Esophagus muscularis mucosa (tissue), 4 donors: ENCODE measurements at places on chromosomes 3 and 15. TPM values are rescaled to one million over a fixed set of nuclear protein-coding genes. Genes with fewer than 3 reads are reported as not detected.

Gene DAZL
- total RNA-seq, result not detected

Gene TSC22D2
- total RNA-seq, result 27.1 TPM

Gene UBA3
- total RNA-seq, result 39.5 TPM

Gene CATSPER2
- 0.78 TPM for total RNA-seq

Gene MYL3
- total RNA-seq, result 13.0 TPM

DNA sequence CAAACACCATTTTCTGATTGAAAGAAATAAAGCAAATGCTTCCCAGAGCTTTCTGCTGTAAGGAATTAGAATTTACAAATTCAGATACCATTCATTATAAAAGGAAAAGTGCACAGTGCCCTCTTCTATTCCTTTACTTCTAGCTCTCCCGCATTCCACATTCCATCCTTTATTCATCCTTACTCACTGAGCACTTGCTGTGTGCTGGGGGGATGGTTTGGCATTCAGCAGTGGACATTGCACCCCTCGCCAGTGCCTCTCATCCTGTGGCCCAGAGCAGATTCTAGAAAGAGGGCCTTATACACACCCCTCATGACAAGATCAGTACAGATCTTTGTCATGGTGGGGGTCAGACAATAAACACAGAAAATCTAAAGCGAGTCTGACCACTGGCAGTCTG is 73.0 kb downstream of the MGLL start:
- no peak overlapping the region for H3K4me3 ChIP-seq
- no peaks in the 10 kb centered on the region for H3K36me3 ChIP-seq
- no peaks in the 10 kb centered on the region for H3K27me3 ChIP-seq
- H3K4me1 ChIP-seq, result peaks cover 70% of the 10 kb centered on the region
- no peak for DNase-seq
- peak overlapping the region; percentile 74 for H3K27ac ChIP-seq

DNA sequence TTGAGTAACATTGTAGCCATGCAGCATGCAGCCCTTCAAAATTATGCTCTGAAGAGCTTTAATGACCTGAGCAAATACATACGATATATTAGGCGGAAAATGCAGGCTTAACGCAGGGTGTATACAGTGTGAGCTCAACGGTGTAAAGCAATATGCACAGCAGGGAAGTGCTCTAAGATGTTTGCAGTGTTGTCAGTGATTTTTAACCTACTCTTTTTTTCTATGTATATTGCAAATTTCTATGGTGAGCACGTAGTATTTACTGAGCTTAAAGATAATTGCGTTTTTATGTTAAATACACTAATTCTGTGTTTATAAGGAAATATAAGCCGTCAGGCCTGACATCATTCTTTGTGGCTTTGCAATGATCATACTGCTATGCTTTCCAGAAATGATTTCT is 42.1 kb downstream of the DGKG start:
- no peak overlapping the region for H3K4me3 ChIP-seq
- no peak overlapping the region for H3K27ac ChIP-seq
- H3K27me3 ChIP-seq, result no peaks in the 10 kb centered on the region
- DNase-seq, result no peak

- peaks cover 38% of the 10 kb centered on the region for H3K4me1 ChIP-seq
- H3K36me3 ChIP-seq, result peaks cover 3% of the 10 kb centered on the region
- DNase-seq, result no peak
- no peak overlapping the region for H3K27ac ChIP-seq
- H3K4me3 ChIP-seq, result no peak overlapping the region
- H3K27me3 ChIP-seq, result no peaks in the 10 kb centered on the region
Observed at GRCh38 chr3:150421799-150422548, 13.9 kb downstream of the TSC22D2 start.

DNA sequence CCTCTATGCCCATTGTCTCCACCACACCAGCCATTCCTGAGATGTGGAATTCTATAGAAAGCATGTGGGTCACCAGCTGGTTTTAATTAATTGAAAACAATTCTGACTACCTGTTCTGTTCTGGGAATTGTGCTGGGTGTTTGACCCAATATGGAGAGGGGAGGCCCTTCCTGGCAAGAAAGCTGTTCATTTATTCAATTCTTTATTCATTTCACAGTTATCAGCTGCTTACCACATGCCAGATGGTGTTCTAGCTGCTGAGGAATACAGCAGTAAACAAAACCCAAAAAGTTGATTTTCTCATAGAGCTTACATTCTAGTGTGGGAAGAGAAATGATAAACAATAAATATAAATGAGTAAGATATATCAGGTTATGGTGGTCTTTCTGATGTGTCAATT is 296.1 kb upstream of the RASGRP1 start:
- H3K36me3 ChIP-seq, result no peaks in the 10 kb centered on the region
- no peak overlapping the region for H3K27ac ChIP-seq
- no peaks in the 10 kb centered on the region for H3K4me1 ChIP-seq

DNA sequence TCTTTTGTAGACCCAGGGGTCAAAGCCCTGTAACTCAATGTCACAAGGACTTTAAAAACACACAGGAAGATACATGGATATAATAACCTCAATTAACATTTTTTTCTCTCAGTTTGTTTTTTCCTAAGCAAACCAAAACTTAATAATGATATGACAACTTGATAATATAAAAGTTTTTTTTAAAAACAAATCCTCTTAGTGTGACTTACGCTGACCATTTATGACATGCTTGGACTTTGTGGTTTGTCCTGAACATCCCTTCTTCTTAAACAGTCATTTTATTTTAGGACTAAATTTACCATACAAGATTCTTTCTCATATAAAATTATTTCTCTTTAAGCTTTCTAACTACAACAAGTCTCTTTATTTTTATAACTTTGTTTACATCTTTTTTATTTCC is 25.4 kb upstream of the FAM3D start:
- no peaks in the 10 kb centered on the region for H3K36me3 ChIP-seq
- no peaks in the 10 kb centered on the region for H3K27me3 ChIP-seq
- H3K4me3 ChIP-seq, result no peak overlapping the region
- no peaks in the 10 kb centered on the region for H3K4me1 ChIP-seq

GRCh38 chr3:28575100-28575745 is 226.6 kb upstream of the AZI2 start:
- H3K36me3 ChIP-seq, result no peaks in the 10 kb centered on the region
- H3K27ac ChIP-seq, result no peak overlapping the region
- peaks cover 3% of the 10 kb centered on the region for H3K4me1 ChIP-seq
- H3K27me3 ChIP-seq, result no peaks in the 10 kb centered on the region

- H3K27ac ChIP-seq, result no peak overlapping the region
- H3K27me3 ChIP-seq, result no peaks in the 10 kb centered on the region
- H3K4me1 ChIP-seq, result no peaks in the 10 kb centered on the region
- no peaks in the 10 kb centered on the region for H3K36me3 ChIP-seq
Observed at GRCh38 chr3:3119393-3119851, 7.3 kb upstream of the TRNT1 start.

- H3K4me3 ChIP-seq, result no peak overlapping the region
- H3K27me3 ChIP-seq, result no peaks in the 10 kb centered on the region
- no peak for DNase-seq
- H3K4me1 ChIP-seq, result peaks cover 9% of the 10 kb centered on the region
- no peaks in the 10 kb centered on the region for H3K36me3 ChIP-seq
Observed at GRCh38 chr3:120903221-120903620, 4.8 kb upstream of the STXBP5L start.

DNA sequence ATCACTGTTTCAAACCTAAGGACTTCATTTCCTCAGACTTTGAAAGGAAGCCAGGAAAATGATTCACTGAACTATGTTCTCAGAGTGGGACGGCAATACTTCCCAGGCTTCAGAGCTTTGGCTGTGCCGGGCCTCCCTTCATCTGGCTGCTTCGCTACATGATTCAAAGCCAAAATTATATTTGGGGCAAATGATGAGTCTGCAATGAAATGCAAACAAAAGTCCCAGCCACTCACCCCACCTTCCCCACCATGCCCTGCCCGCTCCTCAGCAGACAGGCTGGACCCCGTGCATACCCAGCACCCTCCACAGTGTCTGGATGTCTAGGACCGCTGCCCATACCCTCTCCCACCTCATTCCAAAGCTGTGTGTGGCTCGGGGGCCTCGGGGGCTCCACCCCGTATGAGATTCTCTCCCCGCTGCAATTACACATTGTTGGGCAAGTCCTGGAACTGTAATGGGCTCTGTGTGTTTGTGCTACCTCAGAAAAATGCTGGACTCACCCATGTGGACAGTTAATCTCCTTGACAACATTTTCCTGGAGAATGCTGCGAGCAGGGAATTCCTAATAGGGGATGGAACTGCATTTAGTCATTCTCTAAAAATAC is 32.2 kb downstream of the ATP10A start:
- H3K36me3 ChIP-seq, result no peaks in the 10 kb centered on the region
- peak overlapping the region; percentile 50 for H3K4me3 ChIP-seq
- DNase-seq, result no peak
- peaks cover 39% of the 10 kb centered on the region for H3K4me1 ChIP-seq
- peak overlapping the region; percentile 87 for H3K27ac ChIP-seq

- peaks cover 24% of the 10 kb centered on the region for H3K4me1 ChIP-seq
- no peaks in the 10 kb centered on the region for H3K36me3 ChIP-seq
- no peak overlapping the region for H3K27ac ChIP-seq
- no peak overlapping the region for H3K4me3 ChIP-seq
Observed at GRCh38 chr15:52518487-52519371, 10.0 kb downstream of the MYO5A start.

- no peaks in the 10 kb centered on the region for H3K4me1 ChIP-seq
- H3K4me3 ChIP-seq, result no peak overlapping the region
- H3K27ac ChIP-seq, result no peak overlapping the region
Observed at GRCh38 chr3:33729993-33730392, 11.9 kb upstream of the CLASP2 start.

GRCh38 chr15:72491768-72492167 is 17.6 kb downstream of the ARIH1 start:
- no peak overlapping the region for H3K4me3 ChIP-seq
- no peak overlapping the region for H3K27ac ChIP-seq
- H3K36me3 ChIP-seq, result no peaks in the 10 kb centered on the region
- DNase-seq, result no peak
- peaks cover 100% of the 10 kb centered on the region for H3K4me1 ChIP-seq

- peaks cover 3% of the 10 kb centered on the region for H3K4me1 ChIP-seq
- H3K36me3 ChIP-seq, result no peaks in the 10 kb centered on the region
- H3K27me3 ChIP-seq, result no peaks in the 10 kb centered on the region
Observed at GRCh38 chr15:39183164-39183881, 397.6 kb upstream of the THBS1 start.

DNA sequence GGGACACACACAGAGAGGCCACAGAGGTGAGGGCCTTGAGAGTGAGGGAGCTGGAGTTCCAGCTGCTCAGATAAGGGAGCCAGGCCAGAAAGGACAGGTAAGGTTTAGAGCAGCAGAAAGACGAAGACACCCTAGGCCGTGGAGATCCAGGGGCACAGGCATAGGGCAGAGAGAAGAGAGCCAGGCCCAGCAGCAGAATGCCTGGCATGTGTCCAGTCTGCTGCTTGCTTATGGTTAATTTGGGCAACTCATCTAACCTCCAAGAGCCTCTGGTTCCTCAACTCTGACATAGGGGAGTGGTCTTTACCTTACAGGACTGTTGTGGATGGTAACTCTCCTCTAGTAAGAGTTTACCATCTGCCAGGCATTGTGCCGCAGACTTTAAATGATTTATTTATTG is 35.9 kb downstream of the STARD5 start:
- no peaks in the 10 kb centered on the region for H3K4me1 ChIP-seq
- H3K36me3 ChIP-seq, result no peaks in the 10 kb centered on the region
- no peaks in the 10 kb centered on the region for H3K27me3 ChIP-seq
- no peak overlapping the region for H3K4me3 ChIP-seq
- no peak overlapping the region for H3K27ac ChIP-seq
- DNase-seq, result no peak

DNA sequence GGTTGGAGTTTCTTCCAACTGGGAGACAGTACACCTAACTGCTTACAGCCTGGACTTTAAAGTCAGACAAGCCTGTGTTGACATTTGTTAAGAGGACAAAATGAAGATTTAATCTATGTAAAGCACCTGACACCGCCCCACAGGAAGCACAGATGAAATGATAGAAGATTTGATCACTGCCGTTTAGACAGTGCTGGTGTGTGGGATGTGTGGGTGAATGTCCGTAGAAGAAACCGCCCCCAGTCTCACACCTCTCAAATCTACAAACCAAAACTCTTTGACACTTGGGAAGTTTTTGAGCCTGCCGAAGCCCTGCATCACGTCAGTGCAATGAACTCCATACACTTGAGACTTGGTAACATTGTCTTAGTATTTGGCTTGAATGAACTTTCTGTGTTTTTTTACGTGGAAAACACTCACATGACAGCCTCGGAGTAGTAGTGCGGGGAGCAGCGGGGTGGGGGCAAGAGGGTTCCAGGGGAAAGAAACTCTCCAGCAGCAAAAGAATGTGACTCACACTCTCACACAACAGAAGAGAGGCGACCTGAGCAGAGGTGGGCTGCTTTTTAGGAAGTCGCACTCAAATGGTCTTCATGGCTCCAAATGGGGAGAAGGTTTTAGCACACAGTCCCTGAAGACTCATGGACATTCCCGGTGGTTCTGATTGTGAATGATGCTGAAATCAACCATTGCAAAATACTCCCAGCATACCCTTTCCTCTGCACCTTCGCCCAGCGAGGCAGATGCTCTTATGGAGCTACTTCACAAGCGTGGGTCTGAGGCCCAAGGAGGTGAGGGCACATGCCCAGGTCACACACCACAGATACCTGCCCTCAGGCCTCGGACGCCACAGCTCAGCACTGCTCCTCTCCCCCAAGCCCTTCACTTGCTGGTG is 79.2 kb downstream of the SRGAP3 start:
- no peaks in the 10 kb centered on the region for H3K4me1 ChIP-seq
- no peak overlapping the region for H3K4me3 ChIP-seq
- no peaks in the 10 kb centered on the region for H3K27me3 ChIP-seq
- H3K36me3 ChIP-seq, result no peaks in the 10 kb centered on the region
- no peak overlapping the region for H3K27ac ChIP-seq

GRCh38 chr15:80384432-80384831 is 19.8 kb upstream of the ARNT2 start:
- no peak overlapping the region for H3K27ac ChIP-seq
- H3K4me3 ChIP-seq, result no peak overlapping the region
- no peaks in the 10 kb centered on the region for H3K4me1 ChIP-seq
- H3K36me3 ChIP-seq, result no peaks in the 10 kb centered on the region
- peak; percentile 26 for DNase-seq

DNA sequence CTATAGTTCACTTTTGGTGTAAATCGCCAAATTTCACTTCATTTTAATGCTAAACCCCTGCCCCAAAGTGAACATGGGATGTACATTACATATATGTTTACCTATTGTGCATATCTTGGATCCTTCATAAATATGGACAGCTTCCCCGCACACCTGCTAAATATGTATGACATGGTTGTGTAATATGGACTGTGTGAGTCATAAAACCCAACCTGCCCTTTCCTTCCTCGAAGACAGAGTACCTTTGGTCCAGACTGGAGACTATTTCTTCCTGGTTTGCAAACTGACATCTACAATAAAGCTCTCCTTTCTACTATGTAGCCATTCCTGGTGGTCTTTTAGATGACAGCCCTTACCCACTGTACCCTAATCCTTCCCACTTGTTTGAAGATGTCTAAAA is 12.4 kb downstream of the ACTC1 start:
- no peak overlapping the region for H3K27ac ChIP-seq
- no peak overlapping the region for H3K4me3 ChIP-seq
- no peak for DNase-seq
- no peaks in the 10 kb centered on the region for H3K4me1 ChIP-seq
- H3K36me3 ChIP-seq, result no peaks in the 10 kb centered on the region
